ENCODE measurements at places on chromosomes 11 and 22.

DNA sequence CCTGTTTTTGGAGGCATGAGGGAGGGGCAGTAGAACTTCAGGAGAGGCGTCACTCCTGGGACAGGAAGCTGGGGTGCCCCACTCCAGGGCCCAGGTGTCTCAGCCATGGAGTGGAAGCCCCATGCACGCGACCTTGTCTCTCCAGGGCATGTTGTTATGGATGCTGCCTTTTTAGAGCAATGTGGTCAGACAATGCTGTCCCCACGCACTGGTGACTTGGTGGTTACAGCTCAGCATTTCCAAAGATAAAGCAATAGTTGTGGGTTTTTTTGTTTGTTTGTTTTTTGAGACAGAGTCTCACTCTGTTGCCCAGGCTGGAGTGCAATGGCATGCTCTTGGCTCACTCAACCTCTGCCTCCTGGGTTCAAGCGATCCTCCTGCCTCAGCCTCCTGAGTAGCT is 22.3 kb downstream of the EIF4G2 start:
- no peak for DNase-seq

- peak; percentile 72 for DNase-seq
Measured at GRCh38 chr22:17087498-17088131, 2.8 kb downstream of the IL17RA start.

GRCh38 chr11:120399307-120399706 is 63.1 kb downstream of the ARHGEF12 start:
- DNase-seq = no peak

DNA sequence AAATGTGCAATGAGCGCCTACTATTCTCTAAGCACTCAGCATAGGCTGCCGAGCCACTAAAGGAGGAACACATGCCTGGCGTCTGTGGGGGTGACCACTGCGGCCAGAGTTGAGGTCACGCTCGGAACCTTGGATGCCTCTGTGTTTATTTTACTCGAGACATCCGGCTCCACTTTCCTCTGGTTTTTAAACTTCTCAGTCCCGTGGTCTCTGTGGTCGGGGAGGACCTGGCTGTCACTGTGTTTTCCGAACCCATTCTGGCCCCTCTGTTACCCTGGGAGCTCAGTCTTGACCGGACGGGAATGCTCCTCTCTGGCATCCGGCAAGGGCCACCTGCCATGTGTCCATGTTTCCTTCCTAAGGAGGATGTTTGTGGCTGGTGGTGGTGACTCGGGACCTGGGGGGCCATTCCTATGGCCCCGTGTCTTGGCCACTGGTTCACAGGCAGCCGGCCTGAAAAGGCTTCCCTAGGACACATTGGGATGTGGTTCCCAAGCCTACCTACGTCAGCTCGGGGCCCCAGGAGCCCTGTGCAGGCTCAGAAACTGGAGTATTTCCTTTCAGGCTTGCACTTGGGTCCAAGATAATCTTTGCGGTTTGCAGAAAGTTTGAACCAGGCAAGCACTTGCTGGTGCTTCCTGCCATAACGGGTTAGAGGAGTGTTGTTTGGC is 46.7 kb upstream of the PARVG start:
- no peak for DNase-seq

GRCh38 chr11:66176650-66177049 is 91.8 kb upstream of the RAB1B start:
- DNase-seq = no peak

DNA sequence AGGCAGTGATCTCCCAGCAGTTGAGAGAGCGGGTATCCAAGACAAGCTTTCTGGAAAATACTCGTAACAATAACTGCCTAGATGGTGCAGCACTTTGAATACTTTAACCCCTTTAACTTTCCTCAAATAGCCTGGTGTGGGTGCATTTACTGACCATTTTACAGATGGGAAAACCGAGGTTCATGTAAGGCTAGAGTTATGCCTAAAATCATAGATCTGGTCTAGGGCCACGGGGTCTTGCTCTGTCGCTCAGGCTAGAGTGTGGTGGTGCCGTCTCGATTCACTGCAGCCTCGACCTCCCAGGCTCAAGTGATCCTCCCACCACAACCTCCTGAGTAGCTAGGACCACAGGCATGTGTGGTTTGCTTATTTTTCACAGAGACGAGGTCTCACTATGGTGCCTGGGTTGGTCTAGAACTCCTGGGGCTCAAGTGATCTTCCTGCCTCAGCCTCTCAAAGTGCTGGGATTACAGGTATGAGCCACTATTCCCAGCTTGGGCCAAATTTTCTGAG is 269.2 kb upstream of the SYN3 start:
- DNase-seq = no peak

DNA sequence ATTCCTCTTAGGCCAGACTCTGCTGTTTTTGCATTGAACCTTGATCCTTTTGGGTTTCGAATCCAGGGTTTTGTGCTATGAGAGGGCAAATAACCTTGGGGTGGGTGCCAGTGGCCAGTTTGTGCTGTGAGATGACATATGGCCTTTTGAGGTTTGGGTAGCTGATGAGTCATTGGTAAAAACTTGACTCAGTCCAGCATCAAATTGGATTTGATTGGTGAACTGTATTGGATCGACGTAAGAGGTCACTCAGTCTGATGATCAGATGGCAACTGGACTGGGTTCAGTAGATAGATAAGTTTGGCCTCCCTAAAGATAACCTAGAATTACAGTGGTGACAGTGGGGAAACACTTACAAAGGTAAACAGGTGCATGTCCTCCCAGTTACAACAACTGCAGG is 41.0 kb upstream of the XKR3 start:
- DNase-seq = no peak

DNA sequence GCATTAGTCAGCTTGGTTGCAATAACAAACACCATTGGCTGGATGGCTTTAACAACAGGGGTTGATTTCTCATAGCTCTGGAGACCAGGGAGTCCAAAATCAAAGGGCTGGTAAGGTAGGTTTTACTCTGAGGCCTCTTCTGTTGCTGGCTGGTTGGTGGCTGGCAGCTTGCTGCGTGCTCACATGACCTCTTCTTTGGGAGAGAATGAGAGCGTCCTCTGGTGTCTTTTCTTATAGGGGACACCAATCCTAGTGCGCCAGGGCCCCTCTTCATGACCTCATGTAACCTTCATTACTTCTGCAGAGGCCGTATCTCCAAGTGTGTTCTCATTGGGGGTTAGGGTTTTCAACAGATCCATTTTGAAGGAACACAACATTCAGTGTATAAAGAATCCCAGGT is 1308.3 kb downstream of the TBC1D22A start:
- no peak for DNase-seq

DNA sequence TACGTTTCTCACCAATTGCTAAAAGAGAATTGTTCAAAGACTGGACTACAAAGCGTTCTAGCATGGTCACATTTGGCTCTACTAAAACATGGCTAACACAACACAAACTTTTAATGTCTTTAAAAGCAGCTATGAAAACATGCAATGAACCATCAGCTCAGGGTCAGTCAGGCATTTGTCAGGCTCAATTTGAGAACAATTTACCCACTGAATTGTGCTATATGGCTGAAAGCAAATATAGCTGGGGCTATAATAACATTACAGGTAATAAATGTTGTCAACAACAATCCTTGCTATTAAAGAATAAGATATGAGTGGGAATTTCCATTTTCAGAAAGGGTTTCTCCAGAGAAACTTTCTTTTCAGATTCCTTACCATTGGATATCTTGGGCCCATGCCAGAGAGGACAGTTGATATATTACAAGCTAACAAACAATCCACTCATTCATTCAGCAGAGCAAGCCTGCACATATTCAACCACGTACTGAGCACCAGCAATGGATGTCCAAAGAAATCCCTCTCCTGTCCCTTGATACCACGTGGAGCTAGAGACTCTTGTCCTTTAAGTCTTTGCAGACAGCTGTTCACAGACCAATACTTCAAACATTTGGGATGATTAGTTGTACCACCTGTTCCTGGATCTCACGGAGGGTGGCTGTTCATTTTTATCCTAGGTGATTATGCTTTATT is 82.5 kb upstream of the DDI1 start:
- DNase-seq = no peak

DNA sequence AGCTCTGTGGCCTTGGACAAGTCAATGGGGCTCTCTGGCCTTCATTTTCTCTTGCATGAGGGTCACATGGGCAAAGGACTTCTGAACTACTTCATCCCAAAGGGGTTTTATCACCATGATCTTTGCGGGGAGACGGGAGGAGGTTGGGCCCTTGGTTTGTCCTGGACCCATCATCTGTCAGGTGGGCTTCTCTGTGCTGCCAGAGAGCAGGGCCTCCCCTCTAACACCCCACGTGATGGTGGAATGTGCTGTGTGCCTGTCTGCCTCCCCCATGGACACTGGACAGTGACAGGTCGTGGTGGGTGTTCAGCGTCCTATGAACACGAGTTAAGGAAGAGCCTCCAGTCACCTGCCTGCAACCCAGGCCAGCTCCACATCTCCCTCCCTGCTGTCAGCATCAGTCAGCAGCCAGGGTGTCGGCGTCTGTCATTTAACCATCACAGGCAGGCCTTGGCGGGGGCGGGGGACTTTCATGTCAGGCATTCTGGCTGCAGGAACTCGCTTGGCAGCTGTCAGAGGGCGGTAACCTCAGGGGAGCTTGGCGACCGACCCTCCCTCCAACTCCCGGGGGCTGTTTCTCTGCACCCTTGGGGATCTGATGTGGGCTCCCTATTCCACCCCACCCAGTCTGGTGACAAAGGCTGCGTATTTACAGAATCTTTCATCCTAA is 2.6 kb upstream of the SUN2 start:
- DNase-seq = peak; percentile 73

DNA sequence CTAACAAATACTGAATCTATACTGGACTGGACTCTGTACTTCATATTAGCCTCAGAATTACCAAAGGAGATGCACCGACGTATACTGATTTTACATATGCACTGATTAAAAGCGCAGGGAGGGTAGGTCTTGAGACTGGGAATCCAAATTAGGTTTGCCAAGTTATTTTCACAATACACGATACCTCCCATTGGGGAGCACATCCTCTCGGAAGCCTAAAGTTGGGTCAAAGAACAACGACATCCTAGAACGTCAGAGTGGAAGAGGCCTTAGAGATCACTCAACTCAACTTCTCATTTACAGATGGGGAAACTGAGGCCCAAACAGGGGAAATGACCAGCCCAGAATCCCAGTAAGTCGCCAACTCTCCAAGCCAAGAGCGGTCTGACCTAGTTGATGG is 626 bp downstream of the DNAL4 start:
- DNase-seq = no peak

DNA sequence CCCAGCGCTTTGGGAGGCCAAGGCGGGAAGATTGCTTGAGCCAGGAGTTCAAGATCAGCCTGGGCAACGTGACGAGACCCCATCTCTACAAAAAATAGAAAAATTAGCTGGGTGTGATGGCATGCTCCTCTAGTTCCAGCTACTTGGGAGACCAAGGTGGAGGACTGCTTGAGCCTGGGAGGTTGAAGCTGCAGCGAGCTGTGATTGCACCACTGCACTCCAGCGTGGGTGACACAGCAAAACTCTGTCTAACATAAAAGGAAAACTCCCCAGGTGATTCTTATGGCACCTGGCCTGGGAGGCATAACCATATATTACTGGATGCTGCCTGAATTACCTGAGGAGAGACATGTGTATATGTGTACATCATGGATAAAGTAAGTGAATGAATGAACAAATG is 29.1 kb downstream of the KIAA1671 start:
- DNase-seq = no peak

- DNase-seq = no peak
Measured at GRCh38 chr11:72102631-72102945, 509 bp downstream of the LAMTOR1 start.

DNA sequence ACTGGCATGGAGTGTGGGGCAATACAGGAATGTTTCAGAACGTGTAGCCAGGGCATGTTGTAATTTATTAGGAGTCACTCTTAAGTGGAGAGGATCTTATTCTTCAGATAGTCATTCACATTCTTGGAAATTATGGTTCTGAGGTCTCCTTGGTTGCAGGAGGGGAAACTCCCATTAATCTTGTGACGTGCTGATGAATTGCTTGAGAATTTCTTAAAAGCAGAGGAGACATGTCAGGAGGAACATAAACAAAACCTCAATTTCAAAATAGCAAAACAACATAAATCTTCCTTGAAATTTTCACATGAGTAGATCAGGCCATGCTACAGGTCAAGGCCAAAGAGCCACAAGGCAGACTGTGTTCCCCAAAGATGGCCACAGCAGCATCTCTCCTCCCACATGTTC is 50.4 kb downstream of the ADM start:
- no peak for DNase-seq

- no peak for DNase-seq
Measured at GRCh38 chr11:131662317-131662972, 292.0 kb downstream of the NTM start.

DNA sequence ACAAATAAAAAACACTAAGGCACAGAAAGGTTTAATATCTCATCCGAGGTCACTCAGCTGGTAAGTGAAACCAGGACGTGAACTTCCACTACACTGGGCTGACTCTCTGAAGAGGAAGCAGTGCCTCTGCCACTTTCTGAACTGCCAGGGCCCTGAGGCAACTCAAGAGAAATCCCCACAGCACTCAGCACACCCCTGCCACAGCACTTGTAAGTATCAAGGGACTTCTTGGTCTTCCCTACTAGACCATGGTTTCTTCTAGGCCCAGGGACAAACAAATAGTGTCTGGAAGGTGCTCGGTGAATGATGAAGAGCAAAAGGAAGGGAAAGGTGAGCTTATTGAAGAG is 49.7 kb downstream of the RPL27A start:
- no peak for DNase-seq

GRCh38 chr11:68974421-68975194 is 6.2 kb downstream of the MRGPRD start:
- no peak for DNase-seq

DNA sequence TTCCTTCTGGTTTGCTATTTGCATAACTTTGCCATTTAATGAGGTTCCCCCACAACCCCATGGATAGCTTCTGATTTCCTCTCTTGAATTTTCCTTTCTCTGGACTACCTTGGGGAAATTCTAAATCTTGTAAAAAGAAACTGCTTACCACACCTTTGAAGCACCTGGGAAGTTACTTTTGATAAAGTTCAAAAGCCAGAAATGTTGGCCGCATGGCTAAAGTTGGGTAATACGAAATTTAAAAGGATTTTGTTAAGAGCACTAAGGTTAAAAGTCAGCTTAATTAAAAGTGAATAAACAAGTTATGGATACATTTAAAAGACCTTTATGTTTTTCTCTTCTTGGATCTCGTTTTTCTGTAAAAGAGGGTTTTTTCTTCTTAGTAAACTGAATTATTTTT is 5.5 kb downstream of the CASP4 start:
- DNase-seq = no peak

GRCh38 chr22:22800716-22801115 is 86.9 kb upstream of the IGLL5 start:
- no peak for DNase-seq

DNA sequence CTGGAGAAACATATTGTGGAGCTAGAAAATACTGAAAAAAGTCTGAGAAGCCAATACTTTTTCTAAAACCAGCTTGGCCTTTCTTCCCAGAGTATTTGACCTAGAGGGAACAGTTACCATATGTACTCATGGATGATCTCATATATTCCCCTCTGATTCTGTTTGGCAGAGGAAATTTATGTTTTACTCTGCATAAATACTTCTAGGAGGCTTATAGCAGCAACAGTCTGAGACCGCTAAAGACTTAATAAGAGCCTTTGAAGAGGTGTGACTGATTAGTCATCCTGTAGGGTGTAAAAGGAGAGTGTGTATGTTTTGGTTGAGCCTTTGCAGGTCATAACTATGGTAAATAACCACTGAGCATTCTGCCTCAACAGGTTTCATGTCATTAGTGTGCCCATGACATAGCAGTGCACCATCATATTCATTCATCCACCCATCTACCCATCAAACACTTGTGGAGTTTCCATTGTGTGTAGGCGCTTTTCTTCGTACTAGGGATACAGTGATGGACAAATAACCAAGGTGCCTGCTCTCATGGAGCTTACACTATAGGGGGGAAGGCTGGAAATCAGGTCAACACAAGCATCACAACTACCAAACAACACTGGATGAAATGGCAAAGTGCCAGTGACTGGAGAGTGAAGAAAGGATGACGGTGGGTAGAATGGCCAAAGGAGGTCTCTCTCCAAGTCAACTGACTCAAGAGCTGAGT is 44.5 kb downstream of the TRAF6 start:
- DNase-seq = no peak
